Hematopoietic multipotent progenitor cell treated with erythropoietin and hydrocortisone succinate and interleukin-3 and kit ligand, for 15 days (in vitro differentiated cells): ENCODE measurements at places on chromosomes 7 and 10.

DNA sequence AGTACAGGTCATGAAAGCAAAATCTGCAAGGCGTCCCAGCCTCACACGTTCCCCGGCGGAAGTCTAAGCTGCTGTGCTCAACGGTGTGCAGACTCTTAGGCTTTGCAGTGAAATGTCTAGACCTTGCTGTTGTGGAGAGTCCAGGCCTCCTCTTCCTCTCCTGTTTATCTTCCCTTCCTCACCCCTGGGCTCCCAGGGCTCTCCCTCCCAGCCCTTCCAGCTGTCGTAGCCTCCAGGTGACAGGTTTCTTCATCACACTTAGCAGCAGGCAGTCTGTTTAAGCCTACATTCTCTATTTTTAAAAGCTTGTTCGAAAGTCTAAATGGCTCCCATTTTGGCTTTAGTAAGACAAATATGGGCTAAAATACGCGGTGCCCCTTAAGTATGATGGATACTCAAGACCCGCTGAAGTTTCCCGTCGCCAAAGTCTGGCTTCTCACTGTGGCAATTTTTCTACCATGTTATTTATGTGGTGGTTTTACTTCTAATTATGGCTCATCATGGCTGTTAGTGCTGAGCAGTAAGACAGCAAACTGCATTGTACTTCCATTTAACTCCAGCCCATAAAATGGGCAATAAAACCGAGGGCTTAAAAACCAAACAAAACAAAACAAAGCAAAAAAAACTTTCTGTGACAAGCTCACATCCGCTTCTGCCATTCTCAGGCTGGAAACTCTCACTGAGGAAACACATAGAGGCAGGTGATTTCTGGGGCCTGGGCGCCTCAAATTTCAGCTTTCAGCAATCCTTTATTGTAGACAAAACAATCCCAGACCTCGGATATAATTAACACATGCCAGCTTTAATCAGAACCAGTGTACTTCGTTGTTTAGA, 243.2 kb downstream of the SNX10 start:
- DNase-seq = no peak

DNA sequence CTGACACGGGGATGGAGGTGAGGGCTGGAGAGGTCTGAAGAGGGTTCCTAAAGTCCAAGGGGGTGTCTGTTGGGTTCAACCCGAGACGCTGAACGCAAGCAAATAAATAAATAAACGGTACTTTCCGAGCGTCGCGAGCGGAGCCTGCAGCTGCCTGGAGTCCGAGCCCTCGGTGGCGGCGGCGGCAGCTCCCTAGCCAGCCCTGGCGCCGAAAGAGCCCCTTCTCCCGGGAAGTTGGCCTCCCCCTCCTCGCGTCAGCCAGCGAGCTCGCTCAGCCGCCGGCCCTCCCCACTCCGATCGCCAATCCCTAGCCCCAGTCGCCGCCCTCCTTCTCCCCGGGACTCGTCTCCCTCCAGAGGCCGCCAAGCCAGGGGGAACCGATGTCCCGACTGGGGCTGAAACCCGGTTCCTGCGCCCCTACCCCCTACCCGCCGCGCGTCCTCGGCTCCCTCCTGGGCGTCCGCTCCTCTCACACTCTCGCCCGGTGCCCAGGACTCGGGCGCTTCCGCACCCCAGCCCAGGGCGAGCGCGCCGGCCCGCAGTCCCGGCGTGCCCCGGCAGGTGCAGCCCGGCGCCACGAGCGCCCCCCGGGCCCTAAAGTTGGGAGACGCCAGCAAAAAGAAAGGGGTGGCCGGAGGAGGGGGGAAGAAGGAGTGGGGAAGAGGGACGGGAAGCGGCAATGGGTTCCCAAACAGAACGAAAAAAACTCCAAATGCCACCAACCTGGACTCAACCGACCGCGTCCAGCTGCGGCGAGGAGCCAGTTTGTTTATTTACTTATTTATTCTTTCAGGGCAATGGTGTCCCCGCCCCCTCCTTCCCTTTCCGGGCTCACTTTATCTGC, at the start of gene GFRA1:
Gene GFRA1 (minus strand): TSS at position 767 of the 844 bp plus-strand sequence. CDS start 1,177 bp downstream, outside the sequence.
- no peak for DNase-seq

GRCh38 chr10:119211176-119211575, 3.8 kb downstream of the GRK5 start:
- no peak for DNase-seq

DNA sequence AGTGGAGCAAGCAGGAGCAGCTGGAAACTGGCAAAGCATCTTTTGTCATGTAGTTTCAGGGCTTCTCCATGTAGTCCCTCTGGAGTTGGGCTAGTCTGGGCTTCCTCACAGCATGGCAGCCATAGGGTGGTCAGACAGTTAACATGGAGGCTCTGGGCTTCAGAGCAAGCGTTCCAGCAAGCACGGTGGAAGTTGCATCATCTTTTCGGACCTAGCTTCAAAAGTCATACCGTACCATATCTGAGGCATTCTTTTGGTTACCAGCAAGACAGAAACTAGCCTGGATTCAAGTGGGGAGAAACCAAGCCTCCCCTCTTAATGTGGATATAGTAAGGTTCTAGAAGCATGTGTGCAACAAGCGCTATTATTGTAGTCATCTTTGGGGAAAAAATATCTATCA, 135.0 kb downstream of the HTR7 start:
- no peak for DNase-seq

DNA sequence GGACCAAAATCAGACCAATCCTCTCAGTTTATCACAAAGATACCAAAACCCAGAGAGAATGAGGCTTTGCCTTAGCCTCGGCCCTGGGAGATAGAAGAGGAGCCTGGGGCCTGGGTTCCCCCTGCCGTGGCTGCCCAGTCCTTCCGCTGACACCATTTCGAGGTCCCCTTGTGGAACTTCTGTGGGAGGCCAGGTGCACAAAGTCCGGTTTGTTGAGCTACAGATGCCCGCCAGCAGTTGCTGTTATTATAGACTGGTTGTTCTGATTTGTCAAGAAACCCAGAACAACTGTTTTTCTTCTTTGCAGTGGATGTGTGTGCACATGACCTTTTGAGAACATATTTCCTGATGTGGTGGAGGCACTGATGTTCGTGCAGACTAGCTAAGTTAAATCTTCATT, 47.6 kb downstream of the CUX1 start:
- DNase-seq = no peak

DNA sequence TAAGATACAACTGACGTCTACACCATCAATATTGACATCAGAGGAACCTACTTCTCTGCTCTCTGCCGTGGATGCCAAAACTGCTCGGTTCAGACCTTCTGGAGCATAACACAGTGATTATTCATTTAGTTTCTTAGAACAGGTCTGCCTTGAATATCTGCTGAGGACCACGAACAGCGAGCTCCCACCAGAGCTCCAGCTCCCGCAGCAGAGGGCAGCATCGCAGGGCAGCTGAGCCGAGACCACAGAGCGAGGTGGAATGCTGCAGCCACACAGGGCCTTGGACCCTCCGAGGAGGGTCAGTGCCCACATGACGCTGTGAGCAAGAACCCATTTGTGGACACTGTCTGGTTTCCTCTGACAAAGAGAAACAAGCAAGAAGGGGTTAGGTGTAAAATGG, 6.8 kb downstream of the VIPR2 start:
- DNase-seq = no peak

DNA sequence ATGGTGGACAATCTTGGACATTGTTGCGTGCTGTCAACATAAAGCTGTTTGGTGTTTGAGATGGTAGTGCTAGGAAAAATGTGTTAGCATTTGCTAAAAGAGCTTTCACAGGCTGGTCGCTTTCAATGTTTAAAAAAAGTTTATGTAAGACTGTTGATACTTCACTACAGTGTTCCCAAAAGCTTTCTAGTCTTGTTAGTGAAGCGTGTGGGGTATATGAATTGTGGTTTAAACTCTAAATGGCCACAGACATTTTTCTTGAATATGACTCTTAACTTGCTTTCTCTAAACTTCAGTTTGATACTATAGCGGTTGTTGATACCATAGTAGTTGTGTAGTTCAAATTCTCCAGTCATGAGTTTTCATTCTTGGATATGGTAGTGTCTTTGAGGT, 44.9 kb downstream of the MCU start:
- DNase-seq = no peak

GRCh38 chr7:106060394-106060920, 51.7 kb downstream of the SYPL1 start:
- no peak for DNase-seq

DNA sequence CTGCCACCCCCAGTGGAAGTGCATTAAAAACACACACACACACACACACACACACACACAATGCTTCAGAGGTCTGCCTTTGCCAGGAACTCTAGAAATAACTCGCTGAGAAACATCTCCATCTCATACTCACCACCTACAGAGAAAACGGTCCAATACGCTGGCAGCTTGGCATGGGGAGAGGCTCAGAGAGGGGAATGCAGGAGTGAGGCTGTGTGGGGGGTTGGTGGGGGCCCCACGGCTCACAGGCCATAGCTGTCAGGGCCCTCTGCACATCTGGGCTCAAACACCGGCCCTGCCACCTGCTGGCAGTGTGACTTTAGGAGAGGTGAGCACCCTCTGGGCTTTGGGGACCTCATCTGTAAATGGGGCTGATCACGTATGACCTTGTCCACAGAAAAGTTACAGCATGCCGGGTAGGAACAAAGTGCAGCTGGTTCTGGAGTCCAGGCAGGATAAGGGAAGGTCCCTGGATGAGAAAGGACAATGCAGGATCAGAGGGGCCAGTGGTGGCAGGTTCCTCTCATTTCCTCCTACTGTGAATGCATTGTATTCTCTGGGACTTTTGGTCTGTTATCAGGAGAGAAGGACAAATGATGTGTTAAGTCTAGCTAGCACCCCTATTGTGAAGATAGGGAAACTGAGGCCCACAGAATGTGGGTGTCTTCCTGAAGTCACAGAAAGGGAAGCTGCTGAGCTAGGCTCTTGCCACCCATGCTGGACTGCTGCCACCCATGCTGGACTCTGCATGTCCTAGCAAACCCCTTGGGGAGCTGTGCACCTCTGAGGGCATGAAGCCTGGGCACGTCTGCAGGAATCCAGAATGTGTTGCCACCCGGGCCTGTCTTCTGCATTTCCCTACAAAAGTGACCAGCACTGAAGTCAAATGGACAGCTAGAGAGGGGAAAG, 404.6 kb downstream of the RPS24 start:
- no peak for DNase-seq

DNA sequence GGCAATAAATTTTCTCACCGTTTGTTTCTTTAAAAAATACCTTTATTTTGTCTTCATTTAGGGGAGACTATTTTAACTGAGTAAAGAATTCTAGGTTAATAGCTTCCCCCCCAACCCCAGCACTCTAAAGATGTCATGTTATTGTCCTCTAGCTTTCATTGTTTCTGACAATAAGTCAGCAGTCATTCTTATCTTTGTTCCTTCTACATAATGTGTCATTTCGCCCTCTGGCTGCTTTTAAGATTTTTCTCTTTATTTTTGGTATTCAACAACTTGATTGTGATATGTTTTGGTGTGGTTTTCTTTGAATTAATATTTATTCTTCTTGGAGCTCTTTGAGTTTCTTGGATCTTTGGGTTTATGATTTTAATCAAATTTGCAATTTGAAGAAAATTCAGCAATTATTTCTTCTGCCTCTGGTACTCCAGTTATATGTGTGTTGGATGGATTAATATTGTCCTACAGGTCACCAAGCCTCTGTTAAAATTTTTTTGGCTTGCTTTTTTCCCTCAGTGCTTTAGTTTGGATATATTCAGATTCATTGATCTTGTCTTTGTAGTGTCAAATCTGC, 64.6 kb upstream of the ELN start:
- DNase-seq = no peak

DNA sequence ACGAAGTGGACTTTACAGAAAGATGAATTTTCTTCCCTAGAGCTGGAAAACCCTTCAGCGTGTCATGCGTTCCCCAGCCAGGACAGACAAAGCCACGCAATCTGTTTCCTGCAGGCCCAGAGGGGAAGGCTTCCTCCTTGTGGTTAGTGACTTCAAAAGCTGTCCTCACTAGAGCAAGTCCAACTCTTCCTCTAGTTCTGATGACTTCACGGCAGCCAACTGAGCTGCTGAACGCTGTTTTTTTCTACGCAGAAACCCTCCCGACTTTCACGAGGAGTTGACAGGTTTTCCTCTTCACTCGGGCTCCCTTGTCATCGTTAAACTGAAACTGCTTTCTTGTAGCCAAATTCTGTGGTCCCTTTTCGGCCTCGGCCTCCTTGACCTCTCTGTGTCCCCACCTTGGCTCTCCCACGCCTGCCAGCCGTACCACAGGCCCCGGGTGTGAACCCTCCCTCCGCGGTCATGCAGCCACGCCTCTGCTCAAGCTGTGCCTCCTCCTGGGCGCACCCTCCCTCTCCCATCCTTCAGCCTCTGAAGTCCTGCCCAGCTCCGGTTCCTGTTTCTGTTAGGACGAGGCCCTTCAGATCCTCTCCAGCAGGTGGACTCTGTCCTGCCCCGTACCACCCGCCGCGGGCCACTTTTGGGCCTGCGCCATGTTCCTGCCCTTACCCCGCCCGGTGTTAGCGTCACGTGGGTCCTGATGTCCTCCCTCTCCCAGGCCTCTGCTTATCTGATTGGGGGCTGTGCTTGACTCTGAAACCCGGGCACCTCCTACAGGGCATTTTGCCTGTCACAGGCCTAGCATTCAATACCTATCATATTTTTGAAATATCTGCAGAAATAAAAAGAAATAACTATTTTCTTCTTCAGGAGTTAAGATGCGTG, 39.3 kb downstream of the CUX1 start:
- DNase-seq = peak; percentile 93

- DNase-seq = no peak
Observed at GRCh38 chr7:116583653-116584052, 58.8 kb downstream of the CAV1 start.

DNA sequence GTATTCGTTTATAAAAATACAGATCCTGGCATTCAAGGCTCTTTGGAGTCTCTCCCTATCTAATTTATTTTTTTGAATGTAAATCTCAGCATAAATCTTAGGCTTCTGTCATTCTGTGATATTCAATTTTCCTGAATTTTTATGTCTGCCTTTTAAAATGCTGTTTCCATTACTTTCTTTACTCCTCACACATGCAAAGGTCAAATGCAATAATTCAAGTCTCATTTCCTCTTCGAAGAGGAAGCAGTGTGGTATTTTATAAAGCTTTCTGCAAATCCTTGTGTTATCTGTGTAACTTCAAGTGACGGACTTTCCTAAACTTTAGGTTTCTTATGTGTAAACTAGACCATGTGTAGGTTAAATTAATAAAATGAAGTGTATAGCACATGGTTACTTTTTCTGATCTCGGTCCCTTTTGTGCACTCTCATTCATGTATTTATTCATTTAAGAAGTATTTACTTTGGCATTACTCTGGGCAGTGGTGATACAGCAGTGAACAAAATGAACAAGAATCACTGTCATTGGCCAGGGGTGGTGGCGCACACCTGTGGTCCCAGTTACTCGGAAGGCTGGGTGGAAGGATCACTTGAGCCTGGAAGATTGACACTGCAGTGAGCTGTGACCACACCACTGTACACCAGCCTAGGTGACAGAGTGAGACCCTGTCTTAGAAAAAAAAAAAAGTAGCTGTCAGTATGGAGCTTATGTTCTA, 332.2 kb downstream of the EXOC4 start:
- DNase-seq = no peak

DNA sequence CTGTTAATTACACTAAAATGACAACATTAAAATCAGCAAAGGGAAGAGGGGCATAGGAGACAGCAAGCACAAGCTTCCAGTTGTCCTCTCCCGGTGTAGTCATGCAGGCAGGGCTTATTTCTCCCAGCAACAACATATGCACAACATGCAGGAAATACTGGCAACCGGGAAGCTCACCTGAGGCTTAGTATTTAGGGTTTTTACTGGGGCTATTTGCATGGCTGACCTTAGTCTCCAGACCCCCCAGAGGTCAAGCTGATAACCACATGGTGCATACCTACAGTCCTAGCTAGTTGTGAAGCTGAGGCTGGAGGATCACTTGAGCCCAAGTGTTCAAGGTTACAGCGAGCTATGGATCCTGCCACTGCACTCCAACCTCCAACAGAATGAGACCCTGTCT, 12.8 kb upstream of the JMJD1C start:
- DNase-seq = no peak

- no peak for DNase-seq
Observed at GRCh38 chr10:154348-154747, 19.1 kb downstream of the ZMYND11 start.
